ENCODE measurements at places on chromosomes 5 and 9.

DNA sequence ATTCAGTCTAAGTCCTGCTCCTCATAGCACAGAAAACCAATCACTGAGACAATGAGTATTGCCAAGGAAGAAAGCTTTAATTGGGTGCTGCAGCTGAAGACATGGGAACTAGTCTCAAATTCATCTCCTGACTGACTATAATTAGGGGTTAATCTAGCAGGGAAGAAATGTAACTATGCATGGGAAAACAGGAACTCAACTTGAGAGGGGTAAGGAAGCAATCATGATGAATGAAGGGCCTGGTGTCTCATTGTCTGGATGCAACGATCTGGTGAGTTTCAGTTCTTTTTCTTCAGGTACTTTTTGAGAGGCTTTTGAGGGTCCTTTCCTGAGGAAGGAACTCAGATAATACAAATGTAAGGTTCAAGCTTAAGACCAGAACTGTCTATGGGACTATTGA lies 24.0 kb upstream of the OCLN start:
- no peak for DNase-seq

- DNase-seq, result no peak
These were observed 164.4 kb upstream of the NR3C1 start for GRCh38 chr5:143567583-143568504.

DNA sequence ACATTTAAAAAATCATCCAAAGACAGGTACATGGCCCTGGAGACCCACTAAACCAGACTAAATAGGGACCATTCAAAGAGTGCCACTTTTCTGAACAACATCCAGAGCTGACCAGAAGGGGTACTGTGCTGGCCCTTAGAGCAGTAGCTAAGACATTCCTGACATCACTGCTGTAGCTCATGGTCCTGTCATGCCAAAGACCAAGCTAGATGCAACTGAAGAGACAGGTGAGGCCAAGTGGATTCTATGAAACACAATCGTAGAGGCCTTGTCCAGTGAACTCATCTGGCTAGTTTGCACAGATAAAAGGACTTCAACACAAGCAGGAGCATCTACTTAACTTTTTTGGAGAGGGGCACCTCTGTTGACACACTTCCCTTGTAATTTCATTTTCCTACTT lies 43.3 kb downstream of the G3BP1 start:
- DNase-seq, result no peak

GRCh38 chr9:37650873-37651768 lies at the start of gene FRMPD1:
FRMPD1 (plus strand) TSS chr9:37650954; CDS start chr9:37692642, 41,688 bp downstream.
- peak; percentile 36 for DNase-seq

- DNase-seq, result no peak
These were observed 12.3 kb downstream of the PCBD2 start for GRCh38 chr5:134917070-134917815.
